Mesothelial cell of epicardium (in vitro differentiated cells): ENCODE measurements at places on chromosomes 6 and 20.

DNA sequence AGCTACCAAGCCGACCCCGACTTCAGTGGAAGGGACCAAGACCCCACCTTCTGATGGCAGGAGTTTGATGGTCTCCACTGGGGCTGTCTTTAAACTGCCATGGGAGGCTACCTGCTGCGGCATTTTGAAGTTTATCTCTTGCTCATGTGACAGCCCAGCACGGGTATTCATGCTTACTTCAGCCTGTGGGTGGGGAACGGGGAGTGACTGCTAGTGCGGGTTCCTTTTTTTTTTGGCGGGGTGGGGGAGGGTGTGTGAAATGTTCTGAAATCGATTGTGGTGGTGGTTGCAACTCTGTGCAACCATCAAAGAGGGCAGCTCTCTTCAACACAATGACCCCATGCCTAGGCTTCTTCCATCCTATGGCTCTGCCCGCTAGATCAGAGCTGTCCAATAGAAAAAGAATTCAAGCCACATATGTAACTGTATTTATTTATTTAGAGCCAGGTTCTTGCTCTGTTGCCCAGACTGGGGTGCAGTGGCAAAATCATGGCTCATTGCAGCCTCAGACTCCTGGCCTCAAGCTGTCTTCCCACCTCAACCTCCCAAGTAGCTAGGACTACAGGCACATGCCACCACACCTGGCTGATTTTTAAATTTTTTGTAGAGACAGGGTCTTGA lies 53.7 kb downstream of the PPP1R16B start:
- DNase-seq: no peak

- no peak for DNase-seq
These were observed 1.7 kb upstream of the SLC12A5 start for GRCh38 chr20:46027245-46027853.

DNA sequence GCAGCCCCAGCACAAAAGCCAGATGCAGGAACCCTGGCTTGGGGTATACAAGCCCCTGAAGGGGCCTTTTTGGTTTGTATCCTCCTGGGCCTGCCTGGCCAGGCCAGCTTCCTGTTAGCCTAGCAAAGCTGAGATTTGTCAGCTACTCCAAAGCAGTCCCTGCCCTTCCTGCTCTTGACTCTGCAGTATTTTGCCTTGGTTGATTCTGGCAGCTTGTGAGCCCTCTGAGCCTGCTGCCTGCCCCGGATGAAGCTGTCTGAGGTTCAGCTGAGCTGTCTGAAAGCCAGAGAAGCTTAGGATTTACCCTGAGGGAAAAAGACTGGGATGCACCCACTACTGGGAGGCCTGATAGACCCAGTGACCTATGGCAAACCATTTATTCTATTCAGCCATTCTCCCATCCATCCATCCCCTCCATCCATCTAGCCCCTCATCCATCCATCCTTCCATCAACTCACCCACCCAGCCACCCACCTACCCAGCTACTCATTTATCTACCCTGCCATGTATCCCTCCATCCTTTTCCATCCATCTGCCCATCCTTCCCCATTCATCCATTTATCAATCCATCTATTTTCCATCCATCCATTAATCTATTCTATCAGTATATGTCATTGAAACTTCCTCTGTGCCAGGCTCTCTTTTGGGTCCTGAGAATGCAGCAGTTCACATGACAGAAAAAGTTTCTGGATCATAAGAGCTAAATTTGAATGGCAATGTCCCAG lies 307.5 kb downstream of the DHX35 start:
- DNase-seq: no peak

DNA sequence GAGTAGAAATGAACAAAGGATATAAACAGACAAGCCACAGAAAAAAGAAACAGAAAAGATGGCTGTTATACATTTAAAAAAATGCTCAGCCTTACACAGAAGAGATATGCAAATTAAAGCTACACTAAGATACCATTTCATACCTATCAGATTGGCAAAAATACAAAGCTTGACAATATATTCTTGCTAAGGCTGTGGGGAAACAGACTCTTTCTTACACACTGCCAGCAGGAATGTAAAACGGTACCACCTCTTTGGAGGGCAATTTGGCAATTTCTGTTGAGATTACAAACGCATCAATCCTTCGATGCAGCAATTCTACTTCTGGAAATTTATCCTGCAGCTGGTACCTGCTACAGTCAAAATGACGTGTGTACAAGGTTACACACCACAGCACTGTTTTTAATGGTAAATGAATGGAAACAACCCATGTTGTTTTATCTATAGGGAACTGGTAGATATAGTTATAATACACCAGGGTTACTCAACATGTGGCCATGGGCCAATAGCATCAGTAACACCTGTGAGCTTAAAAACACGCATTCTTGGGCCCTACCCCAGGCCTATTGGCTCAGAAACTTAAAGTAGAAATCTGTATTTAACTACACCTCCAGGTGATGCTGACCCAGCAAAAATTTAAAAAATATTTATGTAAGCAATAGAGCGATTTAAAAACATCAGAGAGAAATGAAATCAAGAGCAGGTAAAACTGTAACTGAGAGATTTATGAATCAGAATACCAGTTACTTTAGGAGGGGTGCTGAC lies 53.3 kb downstream of the TRAM2 start:
- no peak for DNase-seq

GRCh38 chr6:150403458-150404246 lies 34.8 kb downstream of the IYD start:
- DNase-seq: no peak

- no peak for DNase-seq
These were observed 108.3 kb upstream of the SLC24A3 start for GRCh38 chr20:19104186-19104585.

GRCh38 chr6:6412700-6413099 lies 92.2 kb upstream of the F13A1 start:
- DNase-seq: no peak

DNA sequence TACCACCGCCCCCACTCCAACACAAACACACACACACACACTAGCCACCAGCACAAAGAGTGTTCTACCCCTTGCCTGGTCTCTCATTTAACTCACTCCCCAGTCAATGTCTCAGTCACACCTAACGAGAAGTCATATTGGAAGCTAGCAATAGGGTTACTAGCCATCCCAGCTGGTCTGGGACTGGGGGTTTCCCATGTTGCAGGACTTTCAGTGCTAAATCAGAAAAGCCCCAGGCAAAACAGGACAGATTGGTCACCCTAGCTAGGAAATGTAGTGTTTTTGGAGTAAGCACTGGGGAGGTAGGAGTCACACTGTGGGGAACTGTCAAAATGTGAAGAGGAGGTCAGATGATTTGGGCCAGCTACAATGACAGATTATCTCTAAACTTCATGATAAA lies 158.1 kb downstream of the UNC5CL start:
- no peak for DNase-seq

DNA sequence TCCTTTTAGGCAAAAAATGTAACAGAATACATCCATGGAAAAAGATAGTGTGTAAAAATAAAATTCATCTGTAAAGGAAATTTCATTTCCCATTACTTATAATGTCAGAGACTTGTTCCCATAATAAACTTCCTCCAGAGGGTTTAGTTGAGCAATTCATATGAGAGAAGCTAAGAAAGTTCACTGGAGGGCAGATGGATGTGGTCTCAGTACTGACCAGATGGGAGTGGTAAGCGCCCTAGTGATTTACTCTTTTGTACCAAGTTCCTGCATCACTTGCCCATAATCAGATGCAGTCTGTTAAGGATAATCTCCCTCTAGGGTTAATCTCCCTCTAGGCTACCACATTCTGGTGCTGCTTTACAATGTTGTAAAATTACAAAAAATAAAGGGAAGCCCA lies 61.7 kb downstream of the ESF1 start:
- DNase-seq: no peak

DNA sequence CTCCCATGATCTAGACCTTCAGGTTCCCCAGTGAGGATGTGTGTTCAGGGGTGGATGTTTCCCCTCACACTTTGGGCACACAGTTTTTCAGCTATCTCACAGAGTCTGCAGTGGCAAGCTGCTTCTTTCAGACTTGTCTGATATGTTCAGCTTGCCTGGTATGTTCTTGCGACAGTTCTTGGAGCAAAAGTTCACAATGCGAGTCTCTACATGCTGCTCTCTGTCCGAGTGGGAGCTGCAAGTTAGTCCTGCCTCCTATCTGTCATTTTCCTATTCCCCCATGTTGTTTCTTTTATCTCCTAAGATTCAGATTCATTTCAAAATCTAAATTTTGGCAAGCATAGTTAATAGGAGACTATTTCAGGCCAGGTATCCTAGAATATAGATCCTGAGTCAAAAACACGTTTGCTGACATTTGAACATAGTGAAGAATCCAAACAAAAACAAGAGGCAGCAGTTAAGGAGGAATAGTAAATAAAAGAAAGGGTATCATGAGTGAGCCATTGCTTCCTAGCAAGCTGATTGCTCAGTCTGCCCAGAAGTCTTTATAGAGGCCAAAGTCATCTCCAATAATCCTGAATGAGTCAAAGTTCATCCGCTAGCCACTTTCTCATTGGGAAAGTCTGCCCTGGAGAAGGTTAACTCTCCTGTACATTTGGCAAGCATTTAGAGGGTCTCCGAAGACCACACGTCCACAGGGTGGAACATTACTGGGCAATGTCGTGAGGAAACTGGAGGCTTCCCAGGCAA lies 140.2 kb upstream of the MOCS1 start:
- DNase-seq: no peak

GRCh38 chr6:31040801-31041200 lies 30.5 kb downstream of the MUC22 start:
- no peak for DNase-seq

DNA sequence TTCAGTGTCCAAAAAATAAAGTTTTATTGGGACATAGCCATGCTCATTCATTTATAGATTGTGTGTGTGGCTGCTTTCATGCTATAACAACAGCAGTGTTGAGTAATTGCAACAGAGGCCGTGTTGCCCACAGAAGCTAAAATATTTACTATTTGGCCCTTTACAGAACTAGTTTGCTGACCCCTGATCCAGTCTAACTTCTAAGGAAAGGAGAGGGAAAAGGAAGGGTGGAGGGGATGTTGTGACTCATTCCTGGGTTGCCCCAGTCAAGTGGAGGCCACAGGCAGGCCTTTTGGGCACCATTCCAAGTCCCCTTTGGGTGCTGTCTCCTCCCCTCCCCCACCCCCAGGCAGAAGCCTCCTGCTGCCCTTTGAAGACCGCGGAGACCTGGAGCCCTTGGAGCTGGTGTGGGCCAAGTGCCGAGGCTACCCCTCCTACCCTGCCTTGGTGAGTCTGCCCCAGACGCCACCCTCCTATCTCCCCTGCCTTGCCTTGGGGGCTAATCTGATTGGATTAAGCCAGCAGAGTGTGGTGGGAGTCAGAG lies 28.4 kb downstream of the BRPF3 start:
- no peak for DNase-seq

GRCh38 chr20:50442512-50442911 lies 67.7 kb upstream of the PTPN1 start:
- no peak for DNase-seq

DNA sequence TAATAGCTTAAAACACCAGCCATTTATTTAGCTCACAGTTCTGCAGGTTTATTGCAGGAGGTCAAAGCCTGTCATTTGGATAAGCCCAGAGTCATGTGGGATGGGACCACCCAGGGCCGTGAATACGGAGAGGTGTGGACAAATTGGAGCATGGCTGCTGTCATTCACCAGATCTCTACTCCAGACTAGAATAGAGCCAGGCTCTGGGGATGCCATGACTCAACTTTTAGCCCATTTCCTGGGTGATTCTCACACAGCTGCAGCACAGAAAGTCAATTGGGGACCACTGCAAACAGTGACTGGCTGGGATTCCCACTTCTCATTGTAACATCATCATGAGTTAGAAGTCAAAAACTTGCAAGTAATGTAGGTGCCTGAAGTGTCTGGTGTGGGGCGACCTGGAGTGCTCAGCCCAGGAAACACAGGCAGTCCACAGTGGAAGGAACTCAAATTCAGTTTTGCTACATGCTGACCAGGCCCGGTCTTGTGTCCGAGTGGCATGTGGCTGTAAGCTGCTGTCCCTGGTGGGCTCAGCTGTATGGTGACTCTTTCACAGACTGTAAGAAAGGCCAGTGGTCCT lies 174.3 kb downstream of the SCP2D1 start:
- DNase-seq: no peak

DNA sequence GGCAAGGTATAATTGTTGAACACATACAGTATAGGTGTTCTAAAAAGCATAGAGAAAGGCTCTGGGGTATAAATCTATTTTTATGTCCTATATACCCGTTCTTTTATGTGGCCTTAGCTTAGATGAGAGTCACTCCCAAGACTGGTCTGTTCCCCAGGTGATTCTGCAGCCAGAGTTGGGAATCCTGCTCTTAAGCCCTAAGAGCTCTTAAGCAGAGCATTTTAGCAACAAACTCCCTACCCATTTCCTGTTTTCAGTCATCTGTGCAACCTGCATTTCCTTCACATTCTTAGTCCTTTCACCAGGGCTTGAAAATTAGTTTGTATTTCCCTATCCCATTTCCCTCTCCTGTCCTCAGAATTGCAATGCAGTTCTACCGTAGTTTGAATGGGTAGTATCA lies 166.1 kb downstream of the HS3ST5 start:
- no peak for DNase-seq

DNA sequence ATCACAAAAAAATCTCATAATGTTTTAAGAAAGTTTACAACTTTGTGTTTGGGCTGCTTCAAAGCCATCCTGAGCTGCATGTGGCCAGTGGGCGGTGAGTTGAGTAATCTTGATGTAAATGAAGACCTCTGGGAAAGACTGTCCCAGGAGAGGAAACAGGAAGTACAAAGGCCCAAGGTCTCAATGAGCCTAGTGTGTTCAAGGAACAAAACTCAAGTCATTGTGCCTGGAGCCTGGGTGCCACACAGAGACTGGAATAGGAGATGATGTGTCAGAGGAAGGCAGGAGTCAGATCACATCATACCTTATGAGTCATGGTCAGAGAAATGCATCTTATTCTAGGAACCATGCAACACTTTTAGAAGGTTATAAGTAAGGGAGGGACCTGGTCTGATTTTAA lies 51.5 kb downstream of the COL19A1 start:
- no peak for DNase-seq

DNA sequence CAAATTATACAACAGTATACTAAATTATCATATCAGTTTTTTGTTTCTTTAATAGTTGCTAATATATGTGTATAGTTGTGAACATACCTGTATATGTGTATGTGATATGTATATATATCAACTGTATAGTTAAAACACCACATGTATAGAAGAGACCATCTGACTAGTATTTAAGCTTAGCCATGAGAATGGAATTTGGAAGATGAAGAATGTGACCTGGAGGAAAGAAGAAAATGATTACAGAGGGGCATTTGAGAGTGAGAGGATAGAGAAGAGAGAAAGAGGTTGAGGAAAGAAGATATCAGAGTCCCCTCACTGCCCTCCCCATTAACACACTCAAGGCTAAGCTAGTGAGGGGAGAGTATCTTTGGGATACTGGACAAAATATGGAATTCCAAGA lies 335.9 kb downstream of the BCKDHB start:
- no peak for DNase-seq

DNA sequence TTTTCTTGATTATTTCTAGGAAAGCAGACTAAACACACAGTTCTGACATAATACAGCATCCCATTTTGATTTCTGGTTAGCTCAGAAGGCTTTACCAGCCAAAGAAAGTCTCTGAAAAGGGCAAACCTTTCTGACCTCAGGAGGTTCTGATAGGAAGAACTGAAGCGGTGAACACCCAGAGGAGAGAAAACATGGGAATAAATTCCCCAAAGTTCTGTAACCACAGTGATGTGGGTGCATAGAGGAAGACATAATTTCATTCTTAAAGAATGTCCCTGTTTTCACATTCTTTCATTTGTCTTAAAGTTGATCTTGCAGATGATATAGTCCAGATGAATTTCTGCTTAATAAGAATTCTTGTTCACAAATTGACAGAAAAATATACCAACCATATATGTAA lies 60.3 kb downstream of the RSPO3 start:
- DNase-seq: no peak
